ENCODE measurements at places on chromosomes 11 and 22. TPM values are rescaled to one million over a fixed set of nuclear protein-coding genes. Genes with fewer than 3 reads are reported as not detected.

The OR5M3 gene
- not detected for total RNA-seq

The C22orf31 gene
- total RNA-seq = 0.32 TPM

The SMDT1 gene
- total RNA-seq = 125 TPM

The MS4A12 gene
- 46.5 TPM for total RNA-seq

The OR5P2 gene
- total RNA-seq = not detected

The SERHL2 gene
- 1.1 TPM for total RNA-seq

The SLC22A9 gene
- total RNA-seq = 0.22 TPM

The DENND5A gene
- total RNA-seq = 24.8 TPM

The UPB1 gene
- total RNA-seq = 0.20 TPM

The SCO2 gene
- total RNA-seq = 5.8 TPM

The ROBO3 gene
- total RNA-seq = 8.0 TPM

The FAM111B gene
- 27.5 TPM for total RNA-seq
